Activated naive CD4-positive, alpha-beta T cell treated with anti-CD3 and anti-CD28 coated beads, Interleukin-2, amount 10 ng/mL, durations not matched to agents 7 days and 5 days (primary cell): ENCODE measurements at places on chromosomes 3 and 15.
A peak's percentile ranks its signal among the peaks of the same experiment; 100 is the strongest.

GRCh38 chr3:128383316-128384235, 83.1 kb downstream of the DNAJB8 start:
- no peak for DNase-seq

GRCh38 chr3:100761211-100761942, 52.1 kb downstream of the TFG start:
- DNase-seq, result peak; percentile 37

- no peak for DNase-seq
Observed at GRCh38 chr3:139521816-139522215, 17.7 kb downstream of the RBP1 start.

DNA sequence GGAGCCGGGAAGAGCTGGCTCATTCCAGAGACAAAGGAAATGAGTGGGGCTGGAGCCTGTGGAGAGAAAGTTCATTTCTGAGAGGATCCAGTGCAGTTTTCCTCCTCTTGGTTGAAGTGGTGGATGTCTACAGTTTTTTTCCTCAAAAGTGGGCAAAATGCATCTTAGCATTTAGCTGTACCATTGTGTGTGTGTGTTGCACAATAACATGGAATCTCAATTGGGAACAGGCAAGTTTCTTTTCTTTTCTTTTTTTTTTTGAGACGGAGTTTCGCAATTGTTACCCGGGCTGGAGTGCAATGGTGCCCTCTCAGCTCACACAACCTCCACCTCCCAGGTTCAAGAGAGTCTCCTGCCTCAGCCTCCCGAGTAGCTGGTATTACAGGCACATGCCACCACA, 101.5 kb upstream of the UBE2E1 start:
- DNase-seq, result no peak

DNA sequence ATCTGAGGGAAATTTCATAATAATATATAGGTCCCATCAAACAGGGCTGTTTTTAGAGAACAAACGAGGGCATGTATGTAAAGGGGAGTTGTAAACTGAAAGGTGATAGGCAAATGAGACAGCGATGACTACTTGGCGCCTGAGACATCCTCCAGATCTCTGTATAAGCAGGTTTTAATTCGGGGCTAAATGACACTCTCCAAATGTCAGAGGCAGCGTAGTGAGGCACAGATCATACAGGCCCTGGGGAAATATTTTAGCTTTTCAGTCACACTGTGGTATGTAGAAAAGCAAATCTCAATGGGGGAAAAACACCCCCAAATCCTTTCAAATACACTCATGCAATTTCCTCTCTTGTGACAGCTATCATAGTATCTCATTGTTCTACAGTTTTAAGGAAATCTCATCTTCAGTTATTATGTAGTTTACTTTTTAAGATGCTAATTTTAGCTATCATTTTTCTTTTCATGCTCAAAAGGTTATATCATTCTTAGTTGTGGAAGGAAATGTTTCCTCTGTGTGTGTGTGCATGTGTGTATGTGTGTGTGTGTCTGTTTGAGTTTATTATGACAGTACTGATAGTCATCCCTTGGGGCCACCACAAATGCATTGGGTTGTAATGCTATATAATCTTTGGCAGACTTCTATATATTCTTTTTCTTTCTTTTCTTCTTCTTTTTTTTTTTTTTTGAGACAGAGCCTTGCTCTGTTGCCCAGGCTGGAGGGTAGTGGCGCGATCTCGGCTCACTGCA, 1.1 kb downstream of the TPRG1 start:
- DNase-seq, result no peak
